Activated T-cell treated with anti-CD3 and anti-CD28 coated beads, Interleukin-2, amount 50 U/mL, for 24 hours (primary cell): ENCODE measurements at places on chromosomes 6 and 20.

GRCh38 chr20:11012975-11013374 is 339.2 kb upstream of the JAG1 start:
- DNase-seq: no peak

DNA sequence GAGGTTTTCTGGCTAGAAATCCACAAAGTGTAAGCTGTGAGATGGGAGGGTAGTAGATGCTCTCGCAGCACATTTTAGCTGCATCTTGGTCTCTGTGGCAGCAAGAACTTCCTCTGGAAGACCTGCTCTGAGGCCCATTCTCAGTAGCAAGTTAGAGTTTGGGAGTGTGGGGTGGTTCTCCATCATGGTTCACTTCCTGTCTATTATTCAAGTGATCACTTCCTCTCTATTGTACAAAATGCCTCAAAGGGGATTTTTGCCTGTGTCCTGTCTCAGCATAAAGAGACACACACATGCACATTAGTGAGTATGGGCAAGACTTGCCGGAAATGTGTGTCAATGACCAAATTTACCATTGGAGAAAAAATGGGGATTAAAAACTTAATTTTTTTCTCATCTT is 42.5 kb downstream of the LYRM2 start:
- DNase-seq: no peak

DNA sequence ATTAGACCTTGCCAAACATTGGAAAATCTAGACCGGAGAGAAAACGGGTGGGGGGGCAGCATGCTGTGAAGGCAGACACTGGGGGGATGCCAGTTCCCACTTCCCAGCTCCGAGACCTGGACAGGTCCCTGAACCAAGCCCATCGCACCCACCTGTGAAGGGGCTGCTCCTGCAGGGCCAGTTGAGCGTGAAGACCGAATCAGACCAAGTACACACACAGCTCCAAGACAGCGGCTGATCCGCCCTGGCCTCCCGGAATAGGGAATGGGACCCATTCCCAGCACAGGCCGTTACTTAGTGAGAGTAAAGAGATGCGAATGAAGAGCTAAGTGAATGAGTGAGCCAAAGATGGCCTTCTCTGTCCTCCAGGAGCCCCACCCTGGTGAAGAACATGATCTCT is 41.5 kb upstream of the MDFI start:
- DNase-seq: peak; percentile 7

DNA sequence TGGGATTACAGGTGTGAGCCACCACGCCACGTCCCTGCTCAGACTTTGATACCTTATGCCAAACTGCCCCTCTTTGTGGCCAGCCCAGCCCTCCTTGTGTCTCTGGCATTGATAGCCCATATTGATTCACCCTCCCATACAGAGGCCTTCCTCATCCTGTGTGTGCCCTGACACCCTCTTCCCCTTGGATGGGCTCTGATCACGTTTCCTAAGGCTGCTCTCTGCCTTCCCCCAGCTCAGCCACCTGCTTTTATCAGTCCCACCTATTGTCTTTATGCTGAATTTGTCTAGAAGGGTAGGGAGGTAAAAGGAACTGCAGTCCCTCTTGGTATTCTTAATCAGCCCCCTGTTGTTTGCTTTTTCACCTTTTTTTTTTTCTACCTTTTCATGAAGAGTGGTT is 95.9 kb downstream of the CDKAL1 start:
- no peak for DNase-seq

DNA sequence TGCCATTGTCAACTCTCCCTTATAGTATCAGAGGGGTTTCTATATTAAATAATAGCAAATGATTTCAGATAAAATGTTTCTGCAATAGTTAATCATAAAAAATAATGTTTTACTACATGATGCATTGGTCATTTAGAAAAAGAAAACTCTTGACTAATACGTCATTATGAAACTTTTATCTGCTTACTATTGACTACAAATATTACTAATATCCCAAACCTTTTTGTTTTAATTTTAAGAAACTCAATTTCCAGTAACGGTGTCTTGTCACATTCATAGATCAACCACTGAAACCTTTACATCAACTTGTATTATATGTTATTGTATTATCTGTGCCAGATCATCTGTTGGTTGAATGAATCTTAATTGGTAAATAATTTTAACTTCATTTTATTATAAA is 482.9 kb upstream of the SLC35B3 start:
- DNase-seq: no peak
